Bone marrow (tissue), 2 donors: ENCODE measurements at places on chromosomes 1 and 21.
A peak's percentile ranks its signal among the peaks of the same experiment; 100 is the strongest.

DNA sequence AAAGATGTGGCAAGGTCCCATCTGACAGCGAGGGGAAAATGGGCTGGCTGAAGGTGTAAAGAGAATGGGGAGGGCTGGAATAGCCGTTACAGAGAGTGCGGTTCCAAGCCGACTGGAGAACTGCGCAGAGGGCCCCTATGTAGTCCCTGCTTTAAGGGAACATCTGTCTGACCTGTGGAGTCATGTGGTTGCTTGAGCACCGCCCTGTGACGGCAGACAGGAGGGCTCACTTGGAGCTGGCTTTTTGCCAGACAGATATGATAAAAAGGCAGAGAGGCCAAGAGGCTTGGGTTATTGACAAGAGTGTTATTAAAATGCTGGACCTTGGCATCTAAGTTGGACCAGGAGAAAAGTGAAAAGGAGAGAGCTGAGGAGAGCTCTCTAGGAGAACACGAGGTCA is 5.9 kb upstream of the PTPRF start:
- no peak for DNase-seq

DNA sequence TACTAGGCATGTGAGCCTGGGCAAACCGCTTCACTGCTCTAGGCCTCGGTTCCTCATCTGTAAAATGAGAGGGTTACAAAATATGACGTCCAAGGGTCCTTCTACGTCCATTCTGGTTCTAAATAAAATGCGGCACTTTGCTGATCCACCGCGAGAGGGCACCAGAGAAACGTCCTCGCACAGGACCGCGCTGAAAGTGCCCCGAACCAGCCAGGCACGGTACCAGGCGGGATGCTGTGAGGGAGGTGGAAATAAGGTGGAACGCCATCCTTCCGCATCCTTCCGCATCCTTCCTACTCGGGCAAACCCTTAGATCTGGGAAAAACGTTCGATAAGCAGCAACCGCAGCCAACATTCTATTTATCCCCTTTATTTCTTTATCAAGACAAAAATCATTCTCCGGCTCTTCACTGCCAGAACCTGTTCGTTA is 60.3 kb upstream of the KRTAP19-8 start:
- DNase-seq: peak; percentile 39

- no peak for DNase-seq
Measured at GRCh38 chr1:94098585-94099111, 22.3 kb downstream of the ABCA4 start.

DNA sequence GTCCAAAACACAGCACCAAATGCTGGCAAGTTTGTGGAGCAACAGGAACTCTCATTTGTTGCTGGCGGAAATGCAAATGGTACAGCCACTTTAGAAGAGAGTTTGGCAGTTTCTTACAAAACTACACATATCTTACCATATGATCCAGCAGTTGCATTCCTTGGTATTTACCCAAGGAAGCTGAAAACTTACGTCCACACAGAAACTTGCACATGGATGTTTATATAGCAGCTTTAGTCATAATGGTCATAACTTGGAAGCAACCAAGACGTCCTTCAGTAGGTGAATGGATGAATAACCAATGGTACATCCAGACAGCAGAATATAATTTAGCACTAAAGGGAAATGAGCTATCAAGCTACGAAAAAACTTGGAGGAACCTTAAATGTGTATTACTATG is 66.4 kb downstream of the MARK1 start:
- no peak for DNase-seq

- no peak for DNase-seq
Measured at GRCh38 chr1:230851291-230851691, 17.0 kb downstream of the C1orf198 start.

- DNase-seq: no peak
Measured at GRCh38 chr1:19988267-19989006, 9.0 kb upstream of the PLA2G2A start.

DNA sequence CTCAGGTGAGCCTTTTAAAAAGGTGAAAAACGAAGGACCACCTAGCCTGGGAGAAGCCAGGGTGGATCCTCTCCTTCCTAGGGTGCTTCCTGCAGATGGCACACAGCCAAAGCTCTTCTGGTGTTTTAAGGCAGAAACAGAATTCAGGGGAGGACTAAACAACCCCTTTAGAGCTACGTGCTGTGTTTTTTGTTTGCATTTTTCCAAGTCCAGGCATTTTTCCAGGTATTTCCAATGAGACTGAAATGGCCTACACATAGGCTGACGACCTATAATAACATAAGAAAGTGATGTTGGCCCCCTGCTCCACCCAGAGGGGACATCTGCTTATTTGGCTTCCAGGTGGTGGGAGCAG is 83.8 kb downstream of the CAPZB start:
- no peak for DNase-seq

DNA sequence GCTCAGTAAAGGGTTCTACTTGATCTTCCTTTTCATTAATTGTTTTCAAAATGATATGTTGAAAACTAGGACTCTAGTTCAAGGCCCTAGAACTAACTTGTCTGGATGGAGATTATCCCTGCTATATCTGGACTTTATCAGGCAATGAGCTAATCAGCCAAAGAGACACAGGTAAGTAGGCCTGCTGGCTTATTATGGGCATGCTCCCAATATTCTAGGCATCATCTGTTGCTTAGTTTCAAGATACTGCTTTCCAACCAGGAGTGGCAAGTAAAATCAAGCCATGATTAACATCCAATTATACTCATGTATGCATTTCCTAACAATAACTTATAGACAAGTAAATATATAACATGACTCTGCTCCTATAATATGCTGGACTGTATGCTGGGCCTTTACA is 4.2 kb downstream of the DNASE2B start:
- DNase-seq: no peak
